ENCODE measurements at places on chromosomes 4 and X.

DNA sequence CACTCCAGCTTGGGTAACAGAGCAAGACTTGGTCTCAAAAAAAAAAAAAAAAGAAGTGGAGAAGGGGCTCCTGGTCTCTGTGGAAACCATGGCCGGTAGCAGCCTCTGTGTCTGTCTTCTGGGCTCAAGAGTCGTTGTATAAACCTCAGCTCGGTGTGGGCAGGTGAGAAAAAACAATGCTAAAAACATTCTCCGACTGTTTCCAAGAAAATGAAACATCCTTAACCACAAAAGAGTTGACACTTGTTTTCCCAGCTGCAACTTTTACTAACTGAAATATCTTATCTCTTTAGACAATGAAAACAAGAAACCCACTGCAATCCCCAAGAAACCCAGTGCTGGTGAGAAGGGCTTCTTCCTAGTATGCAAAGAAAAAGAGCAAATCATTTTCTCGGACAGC lies 26.2 kb downstream of the CD99 start:
- no peak for DNase-seq

DNA sequence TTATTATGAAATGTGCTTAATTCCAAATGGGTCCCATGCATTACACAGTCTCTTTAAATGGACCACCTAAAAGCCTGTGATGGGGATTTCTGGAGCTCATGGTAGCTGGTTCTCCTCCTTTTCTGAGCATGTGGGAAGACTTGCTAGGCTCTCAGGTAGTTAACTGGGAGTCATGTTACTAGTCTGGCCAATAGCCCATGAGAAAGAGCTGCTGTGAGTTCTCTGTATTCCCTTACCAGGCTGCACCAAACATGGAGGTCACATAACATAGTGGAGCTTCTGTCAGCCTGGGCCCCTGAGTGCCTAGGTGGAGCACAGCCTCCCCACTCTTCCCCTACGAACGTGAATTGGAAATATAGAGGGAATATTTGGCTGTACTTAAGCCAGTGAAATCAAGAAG lies 198.4 kb downstream of the MAML3 start:
- no peak for DNase-seq

GRCh38 chr4:153207567-153207966 lies 3.3 kb downstream of the TRIM2 start:
- DNase-seq: no peak

- no peak for DNase-seq
Observed at GRCh38 chr4:101192244-101192643, 155.1 kb downstream of the PPP3CA start.

DNA sequence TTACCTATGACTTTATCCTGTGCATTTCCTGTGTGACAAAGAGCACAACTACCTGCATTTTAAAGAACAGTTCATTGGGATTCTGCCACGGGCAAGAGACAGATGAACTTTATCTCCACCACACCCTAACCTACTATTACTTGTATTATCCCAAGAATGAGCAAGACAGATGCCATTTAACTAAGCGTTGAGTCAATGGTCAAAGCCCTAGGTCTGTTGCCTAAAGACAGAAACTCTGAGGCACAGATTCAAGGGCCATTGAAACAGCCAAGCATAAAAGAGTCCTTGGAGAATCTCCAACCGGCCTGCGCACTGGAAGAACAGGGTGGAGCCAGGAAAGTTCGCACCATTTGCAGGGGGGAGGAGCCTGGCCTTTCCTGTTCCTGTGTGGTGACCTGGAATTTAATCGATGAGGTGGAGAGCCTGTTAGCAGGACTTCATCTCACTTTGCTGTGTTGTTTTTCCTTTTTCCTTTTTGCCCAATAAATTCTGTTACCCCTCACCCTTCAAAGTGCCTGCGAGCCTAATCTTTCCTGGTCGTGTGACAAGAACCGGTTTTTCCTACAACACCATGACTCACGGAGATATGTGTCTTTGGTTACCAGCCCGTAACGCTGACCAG lies 146.4 kb upstream of the DIAPH2 start:
- no peak for DNase-seq

- DNase-seq: no peak
Observed at GRCh38 chr4:157509341-157509740, 288.8 kb downstream of the GRIA2 start.

GRCh38 chrX:129071390-129071789 lies 451.9 kb downstream of the SMARCA1 start:
- DNase-seq: no peak

GRCh38 chr4:160414496-160414895 lies 1311.6 kb downstream of the RAPGEF2 start:
- DNase-seq: no peak

GRCh38 chr4:10648479-10648878 lies 36.1 kb downstream of the CLNK start:
- DNase-seq: no peak

GRCh38 chrX:11672213-11672612 lies 6.5 kb upstream of the ARHGAP6 start:
- no peak for DNase-seq

DNA sequence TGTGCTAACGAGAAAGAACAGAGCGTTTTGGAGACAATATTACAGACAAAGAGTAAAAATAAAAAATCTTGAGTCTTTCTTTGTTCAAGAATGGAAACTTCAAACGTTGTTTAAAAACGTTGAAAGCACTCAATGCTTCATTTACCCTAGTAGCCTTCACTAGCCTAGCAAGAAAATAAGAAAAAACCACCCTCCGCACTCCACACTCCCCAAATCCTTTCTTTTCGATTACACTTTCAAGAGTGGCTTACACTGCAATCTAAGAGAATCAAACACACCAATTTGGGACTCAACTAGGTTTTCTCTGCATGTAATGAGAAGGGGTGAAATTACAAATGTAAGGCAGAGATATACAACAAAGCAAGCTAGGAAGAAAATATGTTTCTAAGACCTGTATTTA lies 4.7 kb downstream of the TMSB4X start:
- no peak for DNase-seq

DNA sequence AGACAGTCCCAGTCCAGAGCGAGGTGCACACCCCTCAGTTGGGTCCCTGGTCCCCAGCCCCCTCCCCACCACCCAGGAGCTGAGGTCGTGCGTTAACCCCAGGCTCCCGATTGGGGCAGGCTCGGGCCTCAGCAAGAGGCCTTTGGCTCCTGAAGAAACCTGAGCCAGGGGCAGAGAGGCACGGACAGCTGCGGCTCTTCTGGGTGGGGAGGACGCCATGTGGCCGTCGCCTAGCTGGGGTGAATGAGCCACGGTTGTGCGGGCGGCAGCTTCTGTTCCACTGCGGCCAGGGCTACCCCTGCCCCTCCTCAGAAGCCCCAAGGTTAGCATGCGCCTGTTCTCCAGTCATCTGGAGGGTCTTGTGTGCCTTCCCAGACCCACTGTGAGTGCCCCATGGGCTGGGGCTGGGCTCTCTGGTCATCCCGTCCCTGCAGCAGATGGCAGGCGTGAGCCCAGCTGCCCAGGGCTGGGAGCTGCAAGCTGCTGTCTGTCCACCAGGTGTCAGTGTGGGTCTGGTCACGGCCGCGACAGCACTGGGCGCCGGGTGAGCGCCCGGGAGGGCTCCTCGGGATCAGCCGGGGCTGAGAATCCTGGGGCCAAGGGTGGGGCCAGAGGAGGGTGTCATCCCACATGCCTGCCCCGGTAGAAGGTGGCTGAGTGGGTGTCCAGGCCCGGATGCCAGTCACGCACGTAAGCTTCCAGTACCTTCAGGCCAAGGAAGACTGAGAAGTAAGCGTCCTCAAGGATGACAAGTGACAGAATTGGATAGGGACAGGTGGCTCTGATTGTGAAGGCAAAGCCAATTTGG lies 21.9 kb downstream of the ATP2B3 start:
- DNase-seq: peak; percentile 17

GRCh38 chr4:43224559-43224958 lies 332.0 kb downstream of the GRXCR1 start:
- no peak for DNase-seq

Measured in stimulated activated CD4-positive, alpha-beta T cell treated with anti-CD3 and anti-CD28 coated beads, Interleukin-2, amount 100 ng/mL, for 4 hours (primary cell).